ENCODE measurements at places on chromosomes 16 and 17.

- no peak for DNase-seq
Observed at GRCh38 chr17:45895304-45895968, 1.1 kb downstream of the MAPT start.

GRCh38 chr17:4440021-4440420 is 6.3 kb downstream of the SPNS3 start:
- DNase-seq = no peak

GRCh38 chr17:20008242-20009051 is 712 bp upstream of the SPECC1 start:
- DNase-seq = no peak

DNA sequence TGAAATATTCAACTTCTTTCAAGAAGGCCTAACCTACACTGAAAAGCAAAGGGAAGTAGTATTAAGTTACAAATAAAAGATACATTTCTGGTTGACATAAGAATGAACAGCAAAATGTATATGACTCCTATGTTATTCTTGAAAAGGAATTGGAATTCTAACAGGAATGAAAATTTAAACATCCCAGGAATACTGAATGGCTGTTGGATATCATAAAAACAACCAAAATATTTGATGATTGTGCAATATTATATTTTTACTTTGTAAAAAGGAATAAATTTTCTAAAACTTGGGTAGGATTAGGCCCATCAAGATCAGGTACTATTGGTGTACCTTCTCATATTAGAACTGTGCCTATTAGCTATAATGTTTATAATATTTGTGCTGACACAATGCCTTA is 50.0 kb downstream of the CYB5B start:
- no peak for DNase-seq

GRCh38 chr16:60214311-60214710 is 1480.2 kb upstream of the GOT2 start:
- no peak for DNase-seq

- DNase-seq = no peak
Observed at GRCh38 chr17:49369760-49370159, 7.7 kb upstream of the ZNF652 start.

DNA sequence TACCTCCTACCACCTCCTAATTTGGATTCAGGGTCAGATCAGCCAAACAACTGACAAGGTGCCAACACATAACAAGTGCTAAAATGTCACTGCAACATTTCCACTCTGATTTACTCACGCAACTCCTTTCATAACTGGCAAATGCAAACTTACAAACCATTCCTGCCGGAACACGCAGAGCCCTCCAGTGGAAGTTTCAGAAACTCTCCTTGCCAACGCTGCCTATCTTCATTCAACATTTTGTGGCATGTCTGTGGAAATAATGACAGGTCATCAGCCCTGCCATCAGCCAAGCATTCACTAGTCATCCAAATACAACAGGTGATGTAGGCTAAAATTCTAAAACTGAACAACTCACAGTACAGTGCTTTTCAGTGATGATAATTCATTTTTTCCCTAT is 37.7 kb upstream of the OR3A1 start:
- DNase-seq = no peak

DNA sequence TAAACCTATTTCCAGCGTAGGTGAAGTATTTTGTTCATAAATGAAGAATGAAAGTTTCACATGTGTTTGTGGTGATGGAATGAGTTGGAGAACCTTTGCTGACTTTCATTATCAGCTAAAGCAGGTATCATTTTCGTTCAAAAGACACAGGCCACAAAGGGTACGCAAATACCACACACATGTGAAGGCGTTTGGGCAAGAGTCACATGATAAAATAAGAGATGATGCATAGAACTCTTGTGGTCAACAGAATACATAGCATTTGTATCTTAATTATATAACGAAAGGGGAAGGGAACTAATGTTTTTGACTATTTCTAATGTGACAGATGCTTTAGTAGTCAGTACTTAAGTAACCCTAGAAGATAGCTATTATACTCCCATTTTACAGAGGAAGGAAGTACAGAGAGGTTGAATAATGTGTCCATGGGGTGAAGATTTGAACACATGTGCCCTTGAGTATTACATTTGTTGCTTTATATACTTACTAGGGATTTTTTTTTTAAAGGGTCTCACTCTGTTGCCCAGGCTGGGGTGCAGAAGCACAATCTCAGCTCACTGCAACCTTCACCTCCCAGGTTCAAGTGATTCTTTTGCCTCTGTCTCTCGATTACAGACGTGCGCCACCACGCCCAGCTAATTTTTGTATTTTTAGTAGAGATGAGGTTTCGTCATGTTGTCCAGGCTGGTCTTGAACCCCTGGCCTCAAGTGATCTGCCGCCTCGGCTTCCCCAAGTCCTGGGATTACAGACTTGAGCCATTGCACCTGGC is 4.8 kb downstream of the RPA1 start:
- no peak for DNase-seq

- DNase-seq = no peak
Observed at GRCh38 chr16:28161626-28162025, 50.1 kb downstream of the XPO6 start.

GRCh38 chr16:1089822-1090619 is 6.0 kb downstream of the C1QTNF8 start:
- DNase-seq = no peak

DNA sequence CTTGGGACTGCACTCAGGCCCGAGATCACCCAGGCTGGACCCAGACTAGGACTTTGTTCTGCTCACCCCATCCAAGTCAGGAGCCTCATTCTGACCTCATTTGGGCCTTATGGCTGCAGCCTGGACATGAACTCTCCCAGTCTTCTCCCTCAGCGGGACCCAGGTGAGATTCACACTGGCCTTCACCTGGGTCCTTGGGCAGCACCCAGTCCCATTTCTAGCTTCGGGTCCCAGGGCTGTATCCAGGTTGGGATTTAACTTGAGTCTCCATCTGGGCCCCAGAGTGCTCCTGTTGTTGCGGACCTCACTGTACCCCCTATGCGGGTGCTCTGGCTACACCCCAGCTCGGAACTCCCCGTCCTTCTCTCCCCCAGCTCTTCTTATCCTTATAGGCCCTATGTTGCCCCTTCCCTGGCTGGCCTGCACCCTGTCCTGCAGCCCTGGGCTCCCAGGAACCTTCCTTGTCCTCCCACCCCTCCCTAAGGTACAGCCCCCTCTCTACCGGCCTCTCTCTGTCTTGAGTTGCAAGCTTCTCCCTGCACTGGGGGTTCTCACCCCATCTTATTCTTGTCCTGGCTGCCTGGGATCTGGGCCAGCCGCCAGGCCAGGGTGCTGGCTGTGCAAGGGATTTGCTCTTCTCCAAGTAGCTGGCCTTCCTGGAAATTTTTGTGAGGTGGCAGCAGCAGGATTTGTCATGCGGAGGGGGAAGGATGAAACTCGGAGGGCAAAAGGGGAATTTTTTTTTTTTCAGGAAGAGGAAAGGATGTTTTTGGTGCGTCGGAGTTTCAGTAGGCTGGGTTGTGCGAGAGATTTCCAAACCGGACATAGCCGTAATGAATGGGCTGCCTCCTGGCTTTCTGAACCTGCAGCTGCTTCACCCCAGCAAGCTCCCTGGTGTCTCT is 904 bp downstream of the MAP2K3 start:
- DNase-seq = no peak

DNA sequence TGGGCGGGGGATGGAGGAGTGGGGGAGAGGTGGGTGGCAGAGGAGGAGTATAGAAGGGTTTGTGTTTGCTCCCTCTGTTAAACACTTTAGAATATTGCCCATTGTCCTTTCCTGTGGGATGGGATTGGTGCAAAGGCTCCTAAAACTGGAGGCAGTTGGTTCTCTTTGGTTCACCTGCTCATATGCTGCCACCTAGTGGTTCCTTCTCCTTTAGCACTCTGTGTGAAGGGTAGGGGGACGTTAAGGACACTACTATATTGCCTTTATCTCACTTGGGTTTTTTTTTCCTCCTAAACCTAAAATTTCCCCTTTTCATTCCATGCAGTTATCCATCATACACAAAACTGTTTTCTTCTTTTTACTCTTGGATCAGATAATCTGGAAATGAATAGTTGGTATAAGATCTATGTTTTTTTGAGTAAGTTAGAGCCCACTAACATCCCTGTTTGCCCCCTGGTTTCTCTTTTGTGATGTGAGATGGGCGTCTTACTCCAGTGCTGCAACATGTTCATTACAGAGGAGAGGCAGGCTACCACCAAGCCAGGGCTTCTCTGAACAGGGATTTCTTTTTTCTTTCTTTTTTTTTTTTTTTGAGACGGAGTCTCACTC is 23.8 kb downstream of the SNX11 start:
- no peak for DNase-seq

DNA sequence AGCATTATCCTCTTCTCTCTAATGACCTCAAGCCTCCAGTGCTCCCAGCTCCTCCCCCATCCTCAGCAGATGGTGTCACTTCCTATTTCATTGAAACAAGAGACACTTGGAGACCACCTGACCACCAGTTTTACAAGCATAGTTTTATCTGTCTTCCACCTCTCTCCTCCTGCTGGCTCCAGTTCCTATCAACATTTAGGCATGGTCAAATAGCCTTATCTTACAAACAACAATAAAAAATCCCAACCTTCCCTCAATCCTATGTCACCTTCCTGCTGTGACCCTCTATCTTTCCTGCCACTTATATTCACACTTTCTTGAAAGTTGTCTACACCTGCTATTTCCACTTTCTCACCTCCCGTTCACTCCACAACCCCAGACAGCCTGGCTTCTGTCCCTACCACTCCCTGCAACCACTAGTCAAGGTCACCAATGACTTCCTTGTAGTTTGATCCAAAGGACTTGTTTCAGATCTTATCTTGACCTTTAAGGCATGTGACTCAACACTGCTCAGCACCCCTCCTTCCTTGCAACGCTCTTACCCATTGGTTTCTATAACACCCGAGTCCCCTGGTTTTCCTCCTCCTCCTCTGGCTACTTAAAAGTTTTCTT is 4.3 kb upstream of the NTN1 start:
- DNase-seq = no peak

GRCh38 chr16:78812582-78812981 is 713.1 kb downstream of the WWOX start:
- no peak for DNase-seq

DNA sequence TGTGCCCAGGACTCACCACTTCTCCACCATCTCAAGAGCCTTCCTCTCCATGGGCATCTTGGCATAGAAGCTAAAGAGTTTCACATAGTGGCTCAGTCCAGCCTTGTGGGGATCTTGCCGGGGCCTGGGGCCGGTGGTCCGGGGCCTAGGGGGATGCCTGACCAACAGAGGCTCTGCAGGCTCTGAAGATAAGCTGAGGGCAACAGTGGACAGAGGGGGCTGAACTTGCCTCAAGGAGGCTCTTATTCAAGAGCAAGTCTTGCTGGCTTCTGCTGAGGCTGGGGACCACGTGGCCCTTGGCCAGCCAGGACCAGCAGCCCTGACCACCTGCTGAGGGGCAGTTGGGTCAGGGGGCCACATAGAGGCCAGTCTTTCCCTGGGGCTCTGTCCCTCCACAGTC is 13.5 kb upstream of the THAP11 start:
- no peak for DNase-seq

DNA sequence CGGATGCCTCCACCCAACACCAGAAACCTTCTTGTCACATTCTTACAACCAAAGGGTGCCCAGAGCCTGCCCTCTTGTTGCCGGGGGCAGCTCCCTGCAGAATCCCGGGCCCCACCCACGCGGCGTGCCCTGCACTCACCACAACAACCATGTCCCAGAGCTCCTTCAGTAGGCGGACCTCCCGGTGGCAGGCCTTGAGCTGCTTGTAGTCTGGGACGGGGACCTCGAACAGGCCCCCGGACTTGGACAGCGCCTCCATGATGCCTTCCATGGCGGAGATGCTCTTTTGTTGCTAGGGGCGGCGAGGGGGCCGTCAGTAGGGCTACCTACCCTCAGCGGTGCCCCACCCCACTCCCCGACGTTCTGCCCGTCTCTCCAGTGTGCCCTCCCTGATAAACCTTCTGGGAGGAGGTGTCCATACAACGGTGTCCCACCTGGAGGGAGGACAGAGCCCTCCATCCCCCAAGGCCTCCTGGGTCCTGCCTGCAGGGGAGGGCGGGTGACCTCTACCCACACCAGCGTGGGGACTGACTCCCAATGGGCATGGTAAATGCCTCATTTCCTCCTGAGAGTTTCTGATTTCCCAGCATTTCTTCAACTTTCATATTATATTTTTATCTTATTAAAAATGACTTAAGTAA is 52.2 kb downstream of the DNAH17 start:
- DNase-seq = no peak

GRCh38 chr17:39194089-39194984 is 3.1 kb downstream of the CACNB1 start:
- peak; percentile 20 for DNase-seq

DNA sequence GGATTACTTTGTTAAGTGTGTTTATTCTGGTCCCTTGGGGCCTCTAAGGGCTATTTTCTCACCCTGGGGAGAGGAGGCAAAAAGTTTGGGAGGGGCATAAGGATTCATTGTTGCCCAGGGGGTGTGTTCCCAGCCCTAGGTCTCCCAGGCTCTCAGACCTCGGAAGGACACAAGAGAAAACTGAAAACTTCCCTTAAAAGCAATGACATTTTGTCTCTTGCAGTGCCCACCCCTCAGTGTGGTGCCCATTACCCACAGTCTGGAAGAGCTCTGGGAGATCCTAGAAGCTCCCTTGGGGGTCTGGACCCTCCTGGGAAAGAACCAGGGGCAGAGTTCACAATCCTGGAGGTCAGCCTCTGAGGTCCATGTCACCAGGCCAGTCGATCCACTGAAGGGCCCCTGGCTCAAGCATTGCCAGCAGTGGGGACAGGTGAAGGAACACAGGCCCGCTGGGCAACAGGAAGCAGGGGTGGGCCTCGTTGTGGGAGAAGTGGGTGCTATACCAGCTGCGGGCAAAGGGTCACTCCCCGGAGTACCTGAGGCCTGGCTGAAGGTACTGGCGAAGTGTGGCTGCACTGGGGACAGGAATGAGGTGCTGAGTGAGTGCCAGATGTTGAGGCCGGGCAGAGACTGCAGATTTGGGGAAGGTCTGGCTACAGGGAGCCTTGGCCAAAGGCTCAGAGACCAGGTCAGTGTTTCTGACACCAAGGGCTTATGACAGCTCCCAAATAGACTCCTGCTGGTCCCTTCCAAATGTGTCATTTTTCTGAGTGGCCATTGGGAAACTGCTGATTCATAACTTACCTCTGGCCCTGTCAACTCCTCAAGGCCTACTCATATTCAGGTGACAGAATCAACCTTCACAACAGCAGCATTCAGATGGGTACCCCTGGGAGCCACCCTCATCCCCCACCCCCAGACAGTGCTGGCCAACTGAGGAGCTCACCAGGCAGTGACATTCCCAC is 4.6 kb upstream of the ZNF747 start:
- DNase-seq = no peak

- DNase-seq = no peak
Observed at GRCh38 chr17:69669441-69670178, 255.1 kb downstream of the MAP2K6 start.

DNA sequence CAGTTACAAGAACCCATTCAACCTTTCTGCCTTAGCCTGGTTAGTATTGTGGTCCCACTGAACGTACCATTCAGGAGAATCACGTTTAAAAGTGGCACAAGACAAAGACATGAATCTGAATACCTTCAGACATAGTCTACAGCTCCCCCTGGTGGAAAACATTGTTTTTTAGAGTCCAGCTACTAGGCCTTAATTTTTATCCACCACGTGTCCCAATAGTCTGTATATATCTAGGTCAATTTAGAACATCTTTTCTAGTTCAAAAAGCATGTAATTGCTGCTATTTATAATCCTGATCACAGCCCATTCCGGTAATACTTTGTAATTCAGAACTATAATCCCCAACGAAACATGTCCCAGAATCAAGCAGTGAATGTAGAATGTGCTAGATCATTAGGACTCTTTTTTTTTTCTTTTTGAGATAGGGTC is 13.7 kb upstream of the GUCY2D start:
- DNase-seq = peak; percentile 41

Measured in skeletal muscle cell (primary cell).